Esophagus squamous epithelium (tissue), 5 donors: ENCODE measurements at places on chromosomes 4 and X.

- DNase-seq: no peak
Measured at GRCh38 chr4:148224476-148224875, 217.7 kb downstream of the NR3C2 start.

- no peak for DNase-seq
Measured at GRCh38 chr4:184688447-184688846, 38.9 kb downstream of the PRIMPOL start.

DNA sequence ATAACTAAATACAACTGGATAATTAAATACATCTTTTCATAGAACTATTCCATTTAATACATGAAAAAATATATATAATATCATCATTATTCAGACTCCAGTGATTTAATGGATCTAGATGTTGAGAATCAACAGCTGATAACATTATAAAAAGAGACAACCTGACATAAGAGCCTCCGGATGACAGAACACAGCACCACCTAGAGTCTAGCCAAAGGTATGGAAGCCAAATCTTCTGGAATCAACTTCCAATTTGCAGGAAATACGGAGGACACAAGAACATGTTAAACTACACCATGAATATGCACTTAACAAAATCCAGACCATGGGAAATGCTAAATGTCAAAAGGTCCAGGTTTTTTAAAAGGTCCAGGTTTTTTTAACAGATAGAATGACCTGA is 55.0 kb downstream of the LRBA start:
- DNase-seq: no peak

GRCh38 chr4:86359944-86360478 is at the start of gene MAPK10:
TSS of gene MAPK10 (minus strand) at chr4:86360053.
- DNase-seq: peak; percentile 29

GRCh38 chr4:151532001-151532708 is 123.2 kb downstream of the FHIP1A start:
- DNase-seq: no peak

DNA sequence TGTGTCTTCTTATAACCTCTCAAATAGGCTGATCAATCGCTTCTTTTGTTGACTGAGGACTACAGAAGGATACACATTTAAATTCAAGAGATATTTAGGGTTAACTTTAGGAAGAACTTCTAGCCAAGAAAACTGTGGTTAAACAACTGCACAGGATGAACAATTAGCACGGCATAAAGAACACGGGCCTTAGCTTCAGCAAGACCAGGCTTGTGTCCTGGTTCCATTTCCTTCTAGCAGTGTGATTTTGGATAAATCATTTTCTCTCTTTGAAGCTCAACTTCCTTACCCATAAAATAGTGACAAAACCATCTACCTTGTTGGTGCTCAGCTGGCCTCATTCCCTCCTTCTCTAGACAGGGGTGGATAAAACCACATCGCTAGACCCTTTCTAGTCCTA is 117.6 kb downstream of the TSPAN5 start:
- DNase-seq: no peak

DNA sequence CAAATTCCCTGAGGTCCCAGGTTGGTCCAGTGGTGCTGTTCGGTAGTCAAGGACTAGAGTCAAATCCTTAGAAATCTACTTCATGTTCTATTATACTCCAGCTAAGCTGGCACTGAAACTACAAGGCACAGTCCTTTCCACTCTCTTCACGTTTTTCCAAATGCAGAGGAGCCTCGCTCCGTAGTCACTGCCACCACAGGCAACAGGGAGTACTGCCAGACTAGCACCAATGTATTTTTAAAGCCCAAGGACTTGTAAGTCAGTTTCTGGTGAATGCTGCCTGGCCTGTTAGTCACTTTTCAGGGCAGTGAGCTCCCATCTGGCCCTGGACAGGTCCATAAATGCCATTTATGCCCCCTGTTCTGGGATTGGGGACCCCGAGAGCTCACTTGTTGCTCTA is 323.5 kb downstream of the FAM47A start:
- DNase-seq: no peak

DNA sequence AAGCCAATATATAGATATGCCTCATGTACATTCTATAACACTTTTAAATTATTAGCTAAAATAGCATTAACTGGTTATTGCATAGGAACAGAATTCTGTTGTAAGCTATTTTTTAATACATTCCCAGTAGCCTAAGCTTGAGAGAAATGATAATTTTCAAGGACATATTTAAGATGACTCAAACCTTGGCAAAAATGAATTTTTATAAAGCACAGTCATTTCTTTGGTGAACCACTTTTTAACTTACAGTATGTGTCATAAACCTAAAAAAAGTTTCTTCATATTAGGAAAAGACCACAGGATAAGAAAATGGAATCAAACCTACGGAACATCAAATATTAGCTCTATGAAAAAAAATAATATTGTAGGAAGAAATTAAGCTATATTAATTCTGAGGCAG is 986.3 kb downstream of the STIM2 start:
- no peak for DNase-seq

DNA sequence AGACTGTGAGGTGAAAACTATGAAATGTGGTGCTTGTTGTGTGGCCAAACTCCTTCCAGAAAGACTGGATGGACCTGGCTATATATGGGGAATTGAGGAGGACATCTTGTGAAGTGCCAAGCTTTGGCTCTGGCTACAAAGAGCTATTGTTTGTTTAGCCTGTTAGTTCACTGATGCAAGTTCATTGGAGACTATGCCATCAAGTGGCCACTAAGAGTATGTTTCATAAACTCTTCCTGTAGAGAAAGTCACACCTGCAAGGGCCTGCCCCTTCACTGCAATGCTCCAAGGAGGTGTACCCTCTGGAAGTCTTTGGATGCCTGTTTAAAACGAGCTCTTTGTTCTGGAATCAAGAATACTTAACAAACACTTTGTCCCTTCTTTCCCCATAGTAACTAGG is 382.0 kb downstream of the GABRG1 start:
- no peak for DNase-seq

DNA sequence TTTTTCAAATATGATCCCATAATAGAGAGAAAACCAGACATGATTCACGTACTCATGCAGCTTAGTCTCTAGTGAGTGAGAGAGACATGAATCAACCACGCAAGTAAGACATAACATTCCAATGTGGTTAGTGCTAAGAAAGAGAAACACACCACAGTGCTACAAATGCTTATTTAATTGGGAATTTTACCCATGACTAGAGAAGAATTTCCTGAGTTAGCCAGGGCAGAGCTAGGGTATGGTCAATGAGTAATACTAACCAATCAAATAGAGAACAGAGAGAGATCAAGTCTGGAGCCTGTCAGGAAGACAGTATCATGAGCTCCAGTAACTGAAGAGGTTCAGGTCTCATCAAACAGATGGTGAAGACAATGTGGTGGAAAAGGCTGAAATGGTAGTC is 495.2 kb downstream of the PDGFC start:
- no peak for DNase-seq

GRCh38 chr4:93855926-93856325 is 27.4 kb downstream of the ATOH1 start:
- DNase-seq: no peak
